Stimulated activated CD4-positive, alpha-beta T cell treated with anti-CD3 and anti-CD28 coated beads, Interleukin-1b, Interleukin-23, amount 100 ng/mL, for 1 hour (primary cell): ENCODE measurements at places on chromosomes 6 and 20.

- DNase-seq: no peak
Observed at GRCh38 chr6:34095136-34095505, 50.8 kb downstream of the GRM4 start.

- DNase-seq: no peak
Observed at GRCh38 chr20:60132162-60132826, 174.1 kb downstream of the CDH26 start.

DNA sequence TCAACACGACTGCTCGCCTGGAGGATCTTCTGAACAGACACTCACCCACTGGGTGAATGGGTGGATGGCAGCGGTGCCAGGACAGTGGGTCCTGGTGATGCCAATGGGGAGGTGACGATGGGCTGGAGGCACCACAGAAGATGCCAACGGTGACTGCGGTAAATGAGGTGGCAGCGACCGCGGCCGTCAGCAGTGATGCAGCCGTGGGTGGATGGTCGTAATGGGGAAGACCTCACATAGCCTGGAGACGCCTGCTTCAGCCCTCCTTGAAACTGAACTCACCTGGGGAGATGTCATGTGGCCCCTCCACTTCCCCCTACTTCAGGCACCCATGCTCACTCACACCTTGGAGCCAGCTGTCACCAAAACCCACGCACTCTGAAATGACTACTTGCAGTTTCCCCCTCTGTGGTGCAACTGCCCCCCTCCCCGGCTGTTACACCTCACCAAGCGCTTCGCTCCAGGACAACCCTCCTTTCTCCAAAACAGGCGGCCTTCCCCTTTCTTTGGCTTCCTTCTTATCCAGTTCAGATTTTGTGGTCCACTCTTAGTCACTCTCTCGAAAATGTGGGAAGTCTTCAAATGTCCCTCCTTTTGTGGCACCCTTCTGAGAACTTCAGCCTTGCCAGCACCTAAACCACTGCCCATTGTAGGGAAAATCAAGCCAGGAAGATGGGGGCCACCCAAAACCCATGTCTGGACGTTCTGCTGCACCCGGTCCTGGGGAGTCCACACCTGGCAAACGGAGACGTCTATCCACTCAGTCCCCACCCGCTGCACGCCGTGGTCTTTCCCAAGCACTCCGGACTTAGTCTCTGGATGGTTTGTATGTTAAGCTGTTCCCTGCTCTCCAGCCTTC, 10.4 kb upstream of the ABHD16B start:
- DNase-seq: no peak

DNA sequence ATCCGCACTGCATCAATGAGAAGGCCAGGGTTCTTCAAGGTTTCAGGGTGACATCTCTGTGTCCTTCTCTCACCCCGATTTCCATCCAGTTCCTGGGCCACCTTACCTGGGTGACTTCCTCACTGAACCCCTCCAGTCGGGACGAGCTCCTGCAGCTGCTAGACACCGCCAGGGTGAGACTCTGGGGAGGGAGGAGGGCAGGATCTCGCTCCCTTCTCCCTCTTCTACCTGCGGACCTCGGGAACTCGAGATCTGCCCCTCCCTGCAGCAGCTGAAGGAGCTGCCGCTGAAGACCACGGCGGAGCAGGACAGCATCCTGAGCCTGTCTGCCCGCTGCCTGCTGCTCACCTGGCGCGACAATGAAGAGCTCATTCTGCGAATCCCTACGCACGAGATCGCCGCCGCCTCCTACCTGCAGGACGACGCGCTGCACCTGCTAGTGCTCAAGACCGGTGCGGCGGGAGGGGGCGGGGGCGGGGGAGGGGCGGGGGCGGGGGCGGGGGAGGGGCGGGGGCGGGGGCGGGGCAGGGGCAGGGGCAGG, 7.5 kb downstream of the CCM2L start:
- DNase-seq: no peak

DNA sequence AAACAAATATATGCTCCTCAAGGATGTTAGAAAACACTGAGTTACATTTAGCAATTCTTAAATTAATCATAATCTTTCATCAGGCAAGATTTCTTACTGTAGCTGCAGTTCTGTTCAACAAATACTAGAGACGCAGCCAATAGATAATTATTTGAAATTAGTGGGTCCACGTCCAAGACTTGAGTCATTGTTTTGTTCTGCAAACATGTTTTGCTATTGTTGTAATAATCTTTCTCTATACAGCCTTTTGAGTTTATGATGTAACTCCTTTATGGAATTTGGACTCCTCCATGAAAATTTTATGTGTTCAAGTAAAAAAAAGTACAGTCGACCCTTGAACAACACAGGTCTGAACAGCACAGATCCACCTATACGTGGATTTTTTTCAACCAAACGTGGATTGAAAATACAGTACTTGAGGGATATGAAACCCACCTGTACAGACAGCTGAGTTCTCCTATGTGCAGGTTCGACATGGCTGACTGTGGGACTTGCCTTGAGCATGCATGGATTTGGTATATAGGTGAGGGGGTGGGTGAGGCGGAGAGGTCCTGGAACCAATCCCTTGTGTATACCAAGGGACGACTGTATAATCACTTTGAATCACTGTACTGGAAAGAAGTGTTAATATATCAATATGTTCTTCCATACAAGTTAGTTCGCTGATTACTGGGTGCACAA, 41.3 kb upstream of the SLC22A16 start:
- DNase-seq: no peak

GRCh38 chr20:22403632-22404361, 180.6 kb downstream of the FOXA2 start:
- no peak for DNase-seq

DNA sequence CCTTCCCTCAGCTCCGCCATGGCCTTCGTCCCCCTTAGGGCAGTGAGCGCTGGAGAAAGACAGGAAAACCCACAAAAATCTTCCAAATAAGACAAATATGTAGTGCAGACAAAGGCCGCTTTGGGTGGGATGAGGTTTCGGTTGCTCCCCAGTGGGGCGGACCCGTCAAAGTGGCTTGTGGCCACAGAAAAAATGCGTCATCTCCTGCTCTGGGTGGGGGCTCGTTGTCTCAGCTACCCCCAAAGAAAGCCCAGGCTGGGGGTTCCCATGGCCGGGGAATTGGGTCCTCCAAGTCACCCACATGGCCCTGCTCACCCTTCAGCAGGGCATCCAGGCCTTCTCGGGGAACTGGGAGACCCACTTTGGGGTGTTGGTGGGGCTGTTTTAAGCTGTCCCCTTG, 21.9 kb upstream of the SCUBE3 start:
- no peak for DNase-seq

GRCh38 chr6:31683591-31683990, 2.7 kb upstream of the LY6G5C start:
- no peak for DNase-seq

GRCh38 chr20:20843982-20844381, 131.5 kb upstream of the RALGAPA2 start:
- DNase-seq: no peak

- no peak for DNase-seq
Observed at GRCh38 chr6:118506071-118506638, 41.9 kb upstream of the PLN start.

DNA sequence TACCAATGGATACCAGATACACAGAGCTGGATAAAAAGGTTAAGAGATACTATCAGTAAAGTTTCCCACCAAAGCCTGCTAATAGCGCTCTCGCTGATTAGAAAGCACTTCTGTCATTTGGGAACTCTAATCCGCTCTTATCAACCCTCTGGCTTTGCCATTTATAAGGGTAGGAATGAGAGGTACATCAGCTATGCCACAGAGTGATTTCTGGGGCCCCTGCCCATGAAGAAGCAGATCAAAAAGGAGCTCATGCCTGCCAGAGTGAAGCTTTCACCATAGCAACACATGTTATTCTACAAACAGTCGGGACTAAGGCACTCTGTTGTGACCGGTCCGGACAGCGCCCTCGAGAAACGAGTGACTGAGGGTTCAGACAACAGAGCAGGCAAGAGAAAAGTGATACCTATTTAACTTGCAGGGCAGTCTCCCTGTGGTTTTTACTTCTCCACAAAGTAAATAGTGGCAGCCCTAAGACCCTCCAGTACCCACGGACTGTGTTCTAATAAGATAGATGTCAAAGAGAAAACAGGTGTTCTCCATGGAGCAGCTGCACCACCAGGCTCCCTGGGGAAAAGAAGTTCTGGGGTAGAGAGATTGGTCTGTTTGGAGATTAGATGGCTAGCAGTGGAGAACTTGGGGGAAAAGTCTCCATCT, 5.6 kb downstream of the TRAM2 start:
- DNase-seq: no peak

GRCh38 chr6:116430860-116431259, 30.3 kb upstream of the CALHM6 start:
- DNase-seq: no peak

DNA sequence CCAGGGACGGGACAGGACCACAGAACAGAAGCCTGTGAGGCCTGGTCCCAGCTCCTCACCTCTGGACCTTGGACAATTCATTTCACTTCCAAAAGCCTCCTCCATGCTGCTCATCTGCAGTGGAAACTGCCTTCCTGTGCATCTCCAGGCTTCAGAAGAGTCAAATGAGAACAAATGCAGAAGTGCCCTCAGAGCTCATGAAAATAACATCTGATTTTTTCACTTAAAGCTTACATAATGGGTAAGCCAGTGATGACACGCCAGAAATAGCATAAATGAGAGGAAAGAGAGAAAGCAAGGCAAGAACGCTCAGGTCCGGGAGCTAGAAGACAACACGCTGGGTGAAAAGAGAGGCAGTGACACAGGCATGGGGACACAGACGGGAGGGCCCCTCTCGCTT, 7.9 kb downstream of the CNKSR3 start:
- DNase-seq: no peak

DNA sequence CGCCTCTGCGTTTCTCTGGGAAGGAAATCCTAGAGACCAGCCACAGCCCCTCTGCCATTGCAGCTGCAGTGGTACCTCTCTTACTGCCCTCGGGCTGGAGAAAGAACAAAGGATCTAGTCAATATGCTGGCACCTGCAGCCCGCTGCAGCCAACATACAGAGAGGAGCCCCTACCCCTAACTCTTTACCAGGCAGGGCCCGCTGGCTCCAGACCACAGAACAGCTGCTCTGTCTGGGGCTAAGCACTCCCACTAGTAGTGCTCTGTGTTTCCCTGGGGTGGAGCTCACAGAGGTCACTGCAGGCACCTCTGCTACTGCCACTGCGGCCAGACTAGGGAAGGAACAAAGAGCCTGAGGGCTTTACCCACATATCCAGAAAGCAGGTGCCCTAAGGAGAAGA, 93.8 kb upstream of the IMPG1 start:
- DNase-seq: no peak

GRCh38 chr6:57021086-57021720, 25.3 kb upstream of the KIAA1586 start:
- DNase-seq: no peak

DNA sequence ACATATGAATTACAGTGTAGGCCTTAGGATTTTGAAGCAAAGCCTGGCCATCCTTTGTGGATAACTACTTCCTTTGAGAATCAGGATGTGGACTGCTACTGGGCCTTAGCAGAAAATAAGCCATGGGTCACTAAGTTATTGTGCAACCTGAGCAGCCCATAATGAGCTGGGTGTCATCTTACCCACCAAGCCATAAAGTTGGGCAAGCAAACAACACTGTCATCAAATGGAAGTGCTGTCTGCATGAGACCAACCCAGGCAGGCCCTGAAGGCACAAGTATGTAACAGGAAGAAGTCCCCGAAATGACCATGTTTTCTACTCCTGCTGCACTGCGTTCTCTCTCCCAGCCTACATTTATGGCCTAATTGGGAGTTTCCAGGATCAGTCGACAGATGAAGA, 205.6 kb upstream of the GGTLC1 start:
- no peak for DNase-seq

- no peak for DNase-seq
Observed at GRCh38 chr6:170234419-170234818, 56.5 kb downstream of the DLL1 start.

- DNase-seq: no peak
Observed at GRCh38 chr6:124356276-124356810, 552.7 kb downstream of the NKAIN2 start.

- DNase-seq: no peak
Observed at GRCh38 chr20:16984481-16984880, 236.3 kb downstream of the OTOR start.

DNA sequence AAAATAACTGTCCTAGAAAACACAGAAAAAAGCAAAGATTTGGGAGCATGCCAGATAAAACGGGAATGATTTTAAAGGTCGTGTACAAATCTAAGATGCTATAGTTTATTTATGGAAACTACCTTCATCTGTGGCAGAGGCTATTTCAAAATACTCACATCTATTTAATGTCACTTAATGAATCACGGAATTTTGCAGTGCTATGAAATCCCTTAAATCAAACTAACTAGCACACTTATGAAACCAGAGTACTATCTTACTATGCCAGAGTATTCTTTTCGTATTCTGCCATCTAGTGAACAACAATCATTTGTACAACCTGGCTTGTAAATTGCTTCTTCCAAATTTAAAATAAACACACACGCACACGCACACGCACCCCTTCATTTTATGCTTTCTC, 77.9 kb upstream of the BMP5 start:
- no peak for DNase-seq

DNA sequence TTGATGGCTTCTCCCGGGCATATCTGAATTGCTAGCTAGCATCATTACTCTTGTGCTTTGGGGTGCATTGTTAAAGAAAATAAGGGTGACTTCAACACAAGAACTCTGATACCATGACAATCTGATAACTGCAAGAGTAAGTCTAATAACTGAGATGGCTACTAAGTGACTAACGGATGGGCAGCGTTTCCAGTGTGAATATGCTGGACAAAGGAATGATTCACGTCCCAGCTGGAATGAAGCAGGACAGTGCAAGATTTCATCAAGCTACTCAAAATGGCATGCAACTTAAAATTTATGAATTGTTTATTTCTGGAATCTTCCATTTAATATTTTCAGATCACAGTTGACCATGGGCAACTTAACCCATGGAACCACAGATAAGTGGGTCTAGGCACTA, 31.7 kb downstream of the MOXD1 start:
- no peak for DNase-seq

GRCh38 chr6:140809694-140810101, 1323.0 kb upstream of the GJE1 start:
- DNase-seq: no peak

GRCh38 chr6:48613231-48613949, 502.4 kb upstream of the PTCHD4 start:
- no peak for DNase-seq

- no peak for DNase-seq
Observed at GRCh38 chr6:75855052-75855451, 106.0 kb downstream of the MYO6 start.

- no peak for DNase-seq
Observed at GRCh38 chr20:46627234-46627633, 24.0 kb downstream of the SLC13A3 start.

DNA sequence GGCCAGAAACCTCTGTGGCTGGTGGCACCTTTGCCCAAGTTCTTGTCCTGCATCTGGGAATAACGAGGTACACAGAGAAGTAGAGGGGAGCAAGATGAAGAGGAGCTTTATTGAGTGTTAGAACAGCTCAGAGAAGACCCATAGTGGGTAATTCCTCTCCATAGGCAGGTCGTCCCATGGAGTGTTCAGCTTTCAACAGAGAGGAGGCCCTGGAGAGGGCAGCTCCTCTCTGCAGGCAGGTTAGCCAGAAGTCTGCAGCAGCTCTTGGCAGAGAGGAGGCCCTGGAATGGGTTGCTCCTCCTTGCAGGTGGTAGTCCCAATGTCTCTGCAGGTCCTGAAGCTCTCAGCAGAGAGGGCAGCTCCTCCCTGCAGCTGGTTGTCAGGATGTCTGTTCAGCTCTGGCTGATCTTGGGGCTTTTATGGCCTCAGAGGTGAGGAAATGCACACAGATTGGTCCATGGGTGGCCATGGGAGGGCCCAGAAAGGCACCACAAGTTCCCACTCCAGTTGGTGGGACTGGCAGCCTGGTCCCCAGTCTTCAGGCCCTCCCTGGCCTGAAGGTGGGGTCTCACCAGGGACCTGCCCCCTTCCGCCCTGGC, 89.0 kb downstream of the IPCEF1 start:
- no peak for DNase-seq

- DNase-seq: no peak
Observed at GRCh38 chr6:28841290-28841689, 82.5 kb downstream of the TRIM27 start.
